ENCODE measurements at places on chromosomes 5 and 9. TPM values are rescaled to one million over a fixed set of nuclear protein-coding genes. Genes with fewer than 3 reads are reported as not detected.

DNA sequence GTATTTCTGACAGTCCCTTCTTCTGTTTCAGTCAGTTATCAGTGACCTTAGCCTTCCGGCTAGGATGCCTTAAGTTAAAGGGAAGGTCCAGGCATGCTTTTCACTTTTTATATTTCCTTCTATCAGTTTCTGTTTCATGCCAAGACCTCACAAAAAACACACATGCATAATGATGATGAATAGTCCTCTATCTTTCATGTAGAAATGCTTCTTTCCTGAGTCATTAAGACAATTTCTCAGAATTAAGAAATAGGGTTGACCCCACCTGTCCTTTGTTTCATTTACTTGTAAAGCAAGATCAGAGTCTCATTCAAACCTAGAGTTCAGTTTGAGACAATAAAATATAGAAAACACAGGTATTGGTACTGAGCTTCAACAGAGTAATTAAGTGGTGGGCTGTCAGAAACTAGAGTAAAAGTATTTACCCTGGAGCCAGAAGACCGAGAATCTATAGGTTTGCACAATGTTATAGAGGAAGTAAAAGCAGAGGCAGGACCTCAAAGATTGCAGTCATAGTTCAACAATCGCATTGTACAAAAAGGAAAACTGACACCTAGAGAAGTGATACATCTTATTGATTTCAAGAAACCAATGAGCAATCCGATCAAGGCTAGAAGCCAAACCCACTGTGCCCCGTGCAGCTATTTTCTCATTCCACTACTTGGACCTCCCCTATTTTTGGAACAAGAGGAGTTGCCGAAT, 118.7 kb upstream of the PUM3 start:
- no peaks in the 10 kb centered on the region for H3K27me3 ChIP-seq
- no peaks in the 10 kb centered on the region for H3K36me3 ChIP-seq
- no peaks in the 10 kb centered on the region for H3K4me1 ChIP-seq
- H3K4me3 ChIP-seq = no peak overlapping the region
- H3K27ac ChIP-seq = no peak overlapping the region

DNA sequence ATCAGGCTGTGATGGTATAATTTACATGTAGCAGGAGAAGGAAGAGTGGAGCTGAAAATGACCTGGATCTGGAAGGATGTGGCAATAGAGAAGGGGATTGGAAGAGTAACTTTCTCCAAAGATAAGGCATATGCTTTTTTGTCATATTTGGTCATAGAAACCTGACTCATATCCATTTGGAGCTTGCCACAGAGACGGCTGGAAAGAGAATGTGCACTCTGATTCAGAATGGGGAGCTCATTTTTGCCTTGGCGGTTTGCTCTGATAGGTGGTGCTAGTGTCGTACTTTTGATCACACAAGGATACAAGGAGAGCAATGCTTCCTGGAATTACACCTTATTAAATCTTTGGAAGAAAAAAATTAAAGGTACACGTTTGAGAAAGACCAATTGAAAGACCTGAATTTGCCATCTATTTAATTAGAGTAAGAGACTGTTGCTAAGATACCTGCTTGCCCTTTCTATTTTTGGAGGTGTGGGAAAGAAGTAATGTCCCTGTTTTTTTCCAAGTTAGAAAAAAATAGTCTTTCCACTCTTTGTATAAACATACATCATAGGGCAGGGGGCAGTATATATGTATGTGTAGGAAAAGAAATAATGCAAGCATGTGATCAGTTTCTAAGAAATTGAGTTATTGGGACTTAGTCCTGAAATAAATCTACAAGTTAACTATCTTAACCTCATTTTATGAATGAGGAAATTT, 5.4 kb downstream of the LSM11 start:
- H3K4me3 ChIP-seq = no peak overlapping the region
- DNase-seq = no peak
- H3K27me3 ChIP-seq = no peaks in the 10 kb centered on the region
- H3K27ac ChIP-seq = no peak overlapping the region
- peaks cover 10% of the 10 kb centered on the region for H3K36me3 ChIP-seq

DNA sequence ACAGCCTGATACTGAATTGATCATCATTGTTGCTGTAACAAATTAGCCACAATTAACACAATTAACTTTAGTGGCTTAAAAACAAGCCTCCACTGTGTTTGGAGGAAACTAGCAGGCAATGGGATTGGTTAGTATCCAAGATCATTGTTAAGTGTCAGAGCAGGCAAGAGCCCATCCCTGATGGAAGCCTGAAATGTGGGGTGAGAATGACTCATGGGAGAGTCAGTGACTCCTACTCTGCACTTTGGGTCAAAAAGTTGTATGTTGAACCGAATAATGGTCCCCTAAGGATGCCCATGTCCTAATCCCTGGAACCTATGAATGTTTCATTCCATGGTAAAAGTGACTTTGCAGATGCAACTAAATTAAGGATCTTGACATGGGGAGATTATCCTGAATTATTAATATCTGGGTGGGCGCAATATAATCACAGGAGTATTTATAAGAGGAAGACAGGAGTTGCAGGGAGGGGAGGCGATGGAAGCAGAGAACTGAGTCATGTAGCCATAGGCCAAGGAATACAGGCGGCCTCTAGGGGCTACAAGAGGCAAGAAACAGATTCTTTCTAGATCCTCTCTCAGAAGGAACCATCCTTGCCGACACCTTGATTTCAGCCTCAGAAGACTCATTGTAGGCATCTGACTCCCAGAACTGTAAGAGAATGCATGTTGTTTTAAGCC, 28.8 kb downstream of the ALG2 start:
- no peak overlapping the region for H3K27ac ChIP-seq
- peaks cover 2% of the 10 kb centered on the region for H3K27me3 ChIP-seq
- peak overlapping the region; percentile 23 for H3K4me3 ChIP-seq

The EQTN gene
- not detected for total RNA-seq

DNA sequence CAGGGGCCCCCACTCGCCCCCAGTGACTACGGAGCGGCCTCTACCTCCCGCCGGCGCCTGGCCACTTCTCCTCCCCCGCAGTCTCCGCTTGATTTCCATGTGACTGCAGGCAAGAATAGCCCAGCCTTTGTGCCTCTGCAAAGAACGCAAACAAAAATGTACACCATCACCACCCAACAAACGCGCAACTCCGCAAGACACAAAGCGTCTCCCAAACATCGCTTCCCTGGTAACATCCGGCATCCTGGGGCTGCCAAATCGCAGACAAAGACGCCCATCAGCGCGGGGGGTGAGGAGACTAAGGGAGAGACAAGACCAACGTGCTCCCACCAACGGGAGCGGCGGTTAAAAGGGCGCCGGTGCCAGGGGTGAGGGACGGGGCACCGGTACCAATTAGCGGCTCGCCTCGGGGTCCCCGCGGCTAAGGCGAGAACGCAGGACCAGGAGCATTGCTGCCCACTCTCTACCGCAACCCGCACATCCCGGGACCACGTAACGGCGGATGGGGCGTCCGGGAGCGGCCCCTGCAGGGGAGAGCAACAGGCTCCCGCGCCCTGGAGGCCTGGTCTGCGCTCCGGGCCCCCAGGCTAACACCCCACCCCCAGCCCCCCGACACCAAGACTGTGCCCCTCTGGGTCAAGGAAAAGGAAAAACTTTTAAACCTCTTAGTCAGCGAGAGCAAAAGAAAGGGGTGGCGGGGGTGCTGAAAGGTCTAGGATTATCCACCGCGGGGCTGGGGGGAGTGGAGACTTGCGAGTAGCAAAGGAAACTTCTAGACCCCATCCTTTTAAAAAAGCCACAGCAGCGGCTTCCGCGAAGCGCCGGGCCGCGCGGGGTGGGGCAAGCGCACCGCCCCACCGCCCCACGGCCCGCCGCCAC, 885 bp downstream of the MPDZ start:
- H3K27me3 ChIP-seq = peaks cover 29% of the 10 kb centered on the region
- no peaks in the 10 kb centered on the region for H3K4me1 ChIP-seq
- no peaks in the 10 kb centered on the region for H3K36me3 ChIP-seq
- no peak overlapping the region for H3K4me3 ChIP-seq

DNA sequence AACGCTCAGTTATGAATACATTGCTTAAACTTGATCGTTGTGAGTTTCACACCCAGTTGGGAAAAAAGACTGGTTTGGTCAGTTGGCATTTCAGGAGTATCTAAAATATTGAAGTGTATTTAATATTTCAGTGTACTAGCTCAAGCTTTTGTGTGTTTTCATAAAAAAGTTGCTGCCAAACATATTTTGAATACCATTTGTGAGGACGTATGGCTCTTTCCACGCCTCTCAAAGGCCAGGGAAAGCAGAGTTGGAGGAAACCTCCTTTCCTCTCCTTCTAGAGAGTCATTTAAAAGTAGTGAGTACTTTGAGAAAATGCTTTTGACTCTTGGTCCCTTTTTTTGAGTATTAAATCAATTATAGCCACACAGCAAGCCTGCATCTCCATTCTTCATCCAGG, 43.2 kb upstream of the ANKRD33B start:
- DNase-seq = no peak
- H3K36me3 ChIP-seq = no peaks in the 10 kb centered on the region
- no peak overlapping the region for H3K4me3 ChIP-seq
- no peaks in the 10 kb centered on the region for H3K4me1 ChIP-seq

DNA sequence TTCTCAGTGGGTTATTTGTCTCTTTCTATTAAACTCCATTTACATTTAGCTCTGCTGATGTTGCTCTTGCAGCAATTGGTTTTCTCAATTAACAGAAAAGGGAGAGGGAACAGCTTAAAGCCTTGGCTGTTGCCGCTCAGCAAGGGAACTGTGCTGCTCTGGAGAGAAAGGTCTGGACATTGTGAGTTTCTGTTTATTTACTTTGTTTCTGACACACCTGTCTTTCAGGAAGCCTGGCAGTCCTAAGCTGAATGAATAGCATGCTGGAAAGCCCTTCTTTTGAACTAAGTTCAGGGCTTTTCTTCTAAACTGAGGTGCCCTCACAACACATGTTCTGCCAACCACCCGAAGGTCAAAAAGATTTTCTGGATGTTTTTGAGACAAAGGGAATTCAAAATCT, 491.9 kb downstream of the PDE4D start:
- no peak overlapping the region for H3K27ac ChIP-seq
- DNase-seq = no peak
- H3K27me3 ChIP-seq = peaks cover 2% of the 10 kb centered on the region
- no peak overlapping the region for H3K4me3 ChIP-seq
- no peaks in the 10 kb centered on the region for H3K4me1 ChIP-seq
- no peaks in the 10 kb centered on the region for H3K36me3 ChIP-seq

DNA sequence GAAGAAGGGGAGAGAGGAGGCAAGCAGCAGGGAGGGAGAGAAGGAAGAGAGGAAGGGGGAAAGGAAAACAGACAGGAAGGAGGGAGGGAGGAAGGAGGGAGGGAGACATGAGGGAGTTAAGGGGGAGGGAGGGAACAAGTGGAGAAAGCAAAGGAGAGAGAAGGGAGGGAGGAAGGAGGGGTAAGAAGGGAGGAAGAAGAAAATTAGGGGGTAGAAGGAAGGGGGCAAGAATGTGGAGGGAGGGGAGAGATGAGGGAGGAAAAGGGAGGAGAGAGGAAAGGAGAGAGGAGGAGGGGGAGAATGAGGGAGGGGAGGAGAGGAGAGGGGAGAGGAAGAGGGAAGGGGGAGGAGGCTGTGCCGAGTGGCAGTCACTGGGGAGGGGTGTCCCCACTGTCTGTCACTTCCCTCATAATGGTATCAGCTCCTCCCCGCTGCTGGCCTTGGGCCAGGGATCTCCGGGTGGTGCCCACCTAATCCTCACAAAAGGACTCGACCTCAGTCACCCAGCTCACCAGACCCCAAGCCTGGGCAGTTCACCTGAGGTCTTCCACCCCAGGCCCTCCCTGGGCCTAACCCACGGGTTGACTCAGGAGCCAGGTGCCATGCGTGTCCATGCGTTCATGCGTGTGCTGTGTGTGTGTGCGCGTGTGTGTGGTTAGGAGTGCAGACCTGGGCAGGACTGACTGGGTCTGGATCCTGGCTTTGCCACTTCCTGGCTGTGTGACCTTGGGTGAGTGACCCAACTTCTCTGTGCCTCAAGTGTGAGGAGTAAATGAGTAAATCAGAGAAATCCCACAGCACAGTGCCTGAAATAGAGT, 18.1 kb downstream of the C9orf50 start:
- no peak for DNase-seq
- peaks cover 2% of the 10 kb centered on the region for H3K36me3 ChIP-seq
- H3K4me1 ChIP-seq = peaks cover 44% of the 10 kb centered on the region
- H3K27ac ChIP-seq = peak overlapping the region; percentile 54
- H3K27me3 ChIP-seq = no peaks in the 10 kb centered on the region
